ENCODE measurements at places on chromosomes 3 and 15.

DNA sequence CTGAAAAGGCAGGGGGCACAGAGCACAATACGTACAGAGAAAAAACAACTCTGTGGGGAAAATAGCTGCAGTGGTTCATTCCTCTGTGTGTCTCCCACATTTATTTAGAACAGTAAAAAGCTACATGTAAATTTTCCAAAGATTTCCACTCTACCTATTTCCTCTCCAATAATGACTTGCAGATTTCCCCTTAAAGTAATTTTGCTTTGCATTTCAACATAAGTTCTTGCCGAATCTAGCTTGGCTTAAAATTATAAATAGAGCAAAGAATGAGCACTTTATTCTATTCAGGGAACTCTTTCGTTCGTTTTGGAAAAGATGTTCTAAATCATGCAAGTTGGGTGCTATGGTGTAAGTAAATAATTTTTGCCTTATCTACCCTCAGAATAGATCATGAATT is 58.2 kb upstream of the NR2E3 start:
- no peak for DNase-seq

- DNase-seq, result no peak
Observed at GRCh38 chr3:16349986-16350596, 85.1 kb downstream of the OXNAD1 start.

DNA sequence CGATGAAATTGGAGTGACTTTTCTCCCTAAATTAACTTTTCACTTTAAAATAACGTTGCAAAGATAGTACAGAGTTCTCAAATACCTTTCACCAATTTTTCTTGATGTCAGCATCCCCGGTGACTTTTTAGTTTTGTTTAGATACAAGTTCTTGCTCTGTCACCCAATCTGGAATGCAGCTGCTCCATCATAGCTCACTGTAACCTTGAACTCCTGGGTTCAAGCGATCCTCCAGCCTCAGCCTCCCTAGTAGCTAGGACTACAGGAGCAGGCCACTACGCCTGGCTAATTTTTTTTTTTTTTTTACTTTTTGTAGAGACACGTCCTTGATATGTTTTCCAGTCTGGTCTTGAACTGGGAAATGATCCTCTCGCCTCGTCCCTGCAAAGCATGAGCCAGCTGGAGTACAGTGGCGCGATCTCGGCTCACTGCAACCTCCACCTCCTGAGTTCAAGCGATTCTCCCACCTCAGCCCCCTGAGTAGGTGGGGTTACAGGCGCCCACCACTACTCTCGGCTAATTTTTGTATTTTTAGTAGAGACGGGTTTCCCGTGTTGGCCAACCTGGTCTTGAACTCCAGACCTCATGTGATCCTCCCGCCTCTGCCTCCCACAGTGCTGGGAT is 747 bp downstream of the NSUN3 start:
- DNase-seq, result no peak

DNA sequence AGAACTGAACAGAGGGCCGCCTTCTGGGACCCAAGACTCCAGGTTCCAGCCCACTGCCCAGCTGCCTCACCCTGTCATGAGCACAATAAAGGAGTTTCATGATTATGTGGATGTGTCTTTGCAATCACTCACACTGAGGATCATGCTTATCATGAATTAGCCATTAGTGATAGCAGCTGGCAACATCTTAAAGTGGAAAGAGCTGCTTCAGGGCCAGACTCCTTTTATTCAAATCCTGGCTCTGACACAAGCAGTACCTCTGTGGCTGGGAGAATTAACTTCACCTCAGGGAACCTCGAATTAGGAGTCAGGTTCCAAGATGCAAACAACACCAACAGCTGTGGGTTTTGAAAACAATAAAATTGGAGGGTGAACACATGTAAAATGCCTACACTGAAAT is 6.6 kb upstream of the SCAP start:
- DNase-seq, result no peak

DNA sequence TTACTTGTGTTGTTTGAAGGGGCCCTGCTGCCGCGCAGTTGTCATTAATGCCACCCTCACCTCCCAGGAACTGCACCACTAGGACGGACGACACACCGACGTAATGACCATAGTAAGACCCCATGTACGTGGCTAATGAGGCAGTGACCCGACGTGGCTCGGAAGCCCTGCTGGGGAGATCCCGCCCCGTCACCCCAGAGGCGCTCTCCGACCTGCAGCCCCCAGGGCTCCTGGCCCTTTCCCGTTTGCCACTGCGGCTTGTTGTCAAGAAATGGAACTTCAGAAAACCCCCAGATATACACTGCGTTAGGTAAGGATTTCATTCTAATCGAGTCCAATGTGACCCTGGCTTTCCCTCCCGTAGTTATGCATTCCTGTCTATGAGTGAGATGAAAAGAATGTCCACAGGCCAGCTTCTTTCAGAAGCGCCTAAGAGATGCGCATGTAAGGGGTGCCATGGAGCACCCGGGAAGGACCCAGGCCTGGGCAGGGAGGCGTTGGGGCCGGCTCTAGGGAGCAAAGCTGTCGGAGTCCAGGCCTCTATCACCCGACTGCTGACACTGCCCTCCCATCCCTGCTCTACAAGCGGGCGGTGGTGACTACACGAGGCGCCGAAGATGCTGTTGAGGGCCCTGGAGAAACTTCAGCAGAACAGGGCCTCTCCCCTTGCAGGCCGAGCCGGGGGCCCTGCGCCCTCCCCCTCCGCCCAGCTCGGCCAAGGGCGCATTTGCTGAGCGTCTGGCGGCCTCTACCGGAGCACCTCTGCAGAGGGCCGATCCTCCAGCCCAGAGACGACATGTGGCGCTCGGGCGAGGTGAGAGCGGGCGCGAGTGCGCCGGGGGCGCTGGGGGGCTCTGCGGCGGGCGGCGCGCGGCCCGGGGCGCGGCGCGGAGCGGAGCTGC is at the start of gene GABRA5:
TSS of gene GABRA5 (plus strand) at position 765 of the 902 bp plus-strand sequence. CDS start 2,187 bp downstream, outside the sequence.
- no peak for DNase-seq

DNA sequence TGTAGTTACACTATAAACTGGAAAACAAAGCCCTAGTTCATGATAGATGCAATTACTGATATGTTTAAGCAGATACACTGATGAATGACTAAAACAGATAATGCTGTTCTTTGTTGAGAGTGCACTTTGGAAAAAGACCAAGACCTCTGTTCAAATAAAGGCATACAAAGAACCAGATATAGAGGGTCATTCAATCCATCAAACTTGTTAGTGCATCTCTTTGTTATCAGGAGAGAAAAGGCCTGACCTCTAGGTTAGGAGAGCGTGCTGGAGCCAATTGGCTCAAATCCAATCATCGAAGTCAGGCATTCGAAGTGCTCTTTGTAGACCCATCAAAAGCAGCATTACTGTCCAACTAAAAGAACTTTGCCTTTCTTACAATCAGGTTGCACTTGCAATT is 124.2 kb downstream of the TFG start:
- no peak for DNase-seq

- DNase-seq, result no peak
Observed at GRCh38 chr3:128575777-128576176, 74.8 kb downstream of the RPN1 start.

DNA sequence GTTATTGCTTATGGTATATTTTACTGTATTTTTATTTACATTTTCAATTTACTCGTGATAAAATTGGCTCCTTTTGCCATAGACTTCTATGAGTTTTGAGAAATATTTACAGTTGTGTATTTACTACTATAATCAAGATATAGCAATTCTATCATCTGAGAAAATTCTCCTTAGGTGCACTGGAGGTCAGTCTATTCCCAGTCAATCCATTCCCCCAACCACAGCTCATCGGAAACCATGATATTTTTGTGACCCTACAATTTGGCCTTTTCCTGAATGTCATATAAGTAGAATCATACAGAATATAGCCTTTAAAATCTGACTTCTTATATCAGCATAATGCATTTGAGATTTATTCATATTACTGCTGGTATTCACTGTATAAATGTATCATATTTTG is 114.7 kb upstream of the LRTM1 start:
- no peak for DNase-seq

GRCh38 chr3:111715911-111716523 is 120.9 kb upstream of the ZBED2 start:
- no peak for DNase-seq

GRCh38 chr3:69354948-69355347 is 30.9 kb downstream of the FRMD4B start:
- DNase-seq, result no peak

- no peak for DNase-seq
Observed at GRCh38 chr3:99909714-99910495, 92.2 kb downstream of the CMSS1 start.

- no peak for DNase-seq
Observed at GRCh38 chr15:77096541-77096940, 25.6 kb upstream of the TSPAN3 start.

DNA sequence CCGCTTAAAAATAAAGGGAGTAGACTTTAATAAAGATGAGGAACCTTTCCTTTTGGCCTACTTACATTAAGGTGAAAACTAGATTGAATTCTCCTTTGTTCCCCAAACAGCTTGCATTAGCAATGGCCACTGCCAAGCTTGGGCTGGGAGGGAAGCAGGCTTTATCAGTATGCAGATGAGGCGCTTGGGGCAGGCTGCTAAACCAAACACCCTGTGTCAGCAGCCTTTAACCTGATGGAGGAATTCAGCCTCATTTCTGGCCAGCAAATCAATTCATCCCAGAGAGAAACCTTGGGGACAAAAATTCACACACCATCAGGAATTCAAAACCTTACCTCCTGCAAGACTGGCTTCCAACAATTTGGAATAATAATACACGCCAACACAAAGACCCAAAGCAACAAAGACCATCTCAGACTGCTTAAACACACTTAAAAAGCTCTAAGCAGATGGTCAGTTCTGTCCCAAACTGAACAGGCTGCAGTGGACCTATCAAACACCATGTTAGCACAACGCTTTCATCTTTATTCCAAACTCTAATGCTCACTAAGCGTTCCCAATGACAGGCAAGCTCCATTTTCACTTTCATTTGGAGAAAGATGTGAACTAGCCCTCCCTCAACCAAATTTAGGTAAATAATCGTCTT is 255.1 kb upstream of the CMC1 start:
- DNase-seq, result no peak

DNA sequence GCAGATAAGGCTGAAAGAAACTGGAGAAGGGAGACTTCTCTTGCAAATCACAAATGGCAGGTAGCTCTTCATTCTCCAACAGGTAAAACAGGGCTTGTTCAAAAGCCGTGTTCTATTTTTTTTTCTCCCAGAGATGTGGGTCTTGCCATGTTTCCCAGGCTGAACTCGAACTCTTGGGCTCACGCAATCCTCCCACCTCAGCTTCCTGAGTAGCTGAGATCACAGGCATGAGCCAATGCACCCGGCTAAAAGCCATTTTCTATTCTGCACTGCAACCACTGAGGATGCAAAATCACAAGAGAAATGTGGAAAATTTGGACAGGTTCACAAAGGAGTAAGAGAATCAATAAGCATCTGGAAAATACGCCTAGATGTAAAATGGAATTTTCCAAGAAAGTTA is 19.5 kb downstream of the EIF4E3 start:
- DNase-seq, result no peak

- no peak for DNase-seq
Observed at GRCh38 chr15:95559875-95560394, 770.6 kb upstream of the NR2F2 start.

- DNase-seq, result no peak
Observed at GRCh38 chr3:79200456-79200855, 567.3 kb downstream of the ROBO1 start.

GRCh38 chr3:184459355-184459754 is 79.5 kb downstream of the CHRD start:
- no peak for DNase-seq

DNA sequence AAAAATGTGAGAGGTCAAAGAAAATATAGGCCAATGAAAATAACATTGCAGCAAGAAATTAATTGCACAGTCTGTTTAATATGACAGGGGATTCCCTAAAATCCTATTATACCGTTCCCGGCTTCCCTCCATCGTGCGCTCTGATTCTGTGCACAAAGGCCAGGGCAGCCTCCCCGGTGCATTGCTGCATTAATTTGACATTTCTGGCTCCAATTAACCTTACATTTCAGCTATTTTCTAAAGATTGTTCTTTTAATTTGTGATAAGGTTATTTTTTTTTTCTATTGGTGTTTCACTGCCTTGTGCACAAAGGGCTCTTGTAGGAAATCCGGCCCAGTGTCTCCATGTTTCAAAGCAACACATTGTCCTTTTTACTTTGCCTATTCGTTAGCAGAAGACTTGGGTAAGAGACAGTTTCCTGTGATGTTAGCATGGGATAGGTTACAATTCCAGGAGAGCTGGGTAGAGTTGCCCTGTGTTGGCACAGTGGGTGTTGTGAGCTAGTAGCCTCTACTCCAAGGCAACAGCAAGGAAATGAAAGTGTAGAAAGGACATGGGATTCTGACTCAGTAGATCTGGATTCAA is 257.3 kb upstream of the IGF1R start:
- no peak for DNase-seq

DNA sequence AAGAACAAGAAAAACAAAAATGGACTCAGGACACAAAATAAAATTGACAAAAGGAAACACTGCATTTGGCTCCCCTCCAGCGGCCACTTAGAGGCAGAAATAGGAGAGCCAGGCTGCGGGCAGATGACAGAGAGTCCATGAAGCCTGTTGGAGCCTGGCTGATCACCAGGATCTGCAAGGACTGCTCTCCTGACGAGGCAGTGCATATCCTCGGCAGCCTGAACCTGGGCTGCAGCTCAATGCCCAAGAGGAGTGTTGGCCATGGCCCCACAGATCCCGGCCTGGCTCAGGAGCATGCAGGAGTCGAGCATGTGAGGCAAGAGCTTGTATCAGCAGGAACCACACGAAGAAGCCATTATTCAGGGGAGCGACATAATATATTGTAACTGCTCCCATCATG is 199.8 kb downstream of the STT3B start:
- DNase-seq, result no peak

GRCh38 chr15:36959746-36960145 is 140.6 kb downstream of the MEIS2 start:
- no peak for DNase-seq

DNA sequence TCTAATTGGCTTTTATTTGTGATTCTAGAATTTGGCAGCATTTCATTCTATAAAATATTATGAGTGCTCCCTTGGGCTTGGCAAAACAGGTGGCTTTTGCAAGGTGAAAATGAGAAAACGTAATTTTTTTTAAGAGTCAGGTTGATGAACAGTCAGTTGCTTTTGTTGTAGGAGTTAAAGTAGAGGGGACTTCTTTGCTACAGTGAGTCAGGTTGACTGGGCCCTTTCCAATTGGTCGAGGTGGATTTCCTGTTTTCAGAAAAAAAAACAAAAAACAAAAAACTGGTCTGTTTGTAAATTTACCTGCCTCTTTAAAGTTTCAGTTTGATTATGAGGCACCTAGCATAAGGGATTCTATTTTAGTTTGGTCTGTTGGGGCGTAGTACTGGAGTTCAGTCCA is 1469.4 kb upstream of the GBE1 start:
- no peak for DNase-seq

GRCh38 chr3:65561617-65562016 is 477.1 kb downstream of the MAGI1 start:
- no peak for DNase-seq

GRCh38 chr3:95607926-95608325 is 1206.5 kb upstream of the EPHA6 start:
- DNase-seq, result no peak

GRCh38 chr15:61137105-61137792 is 91.9 kb downstream of the RORA start:
- DNase-seq, result no peak

- no peak for DNase-seq
Observed at GRCh38 chr3:42887084-42887483, 11.4 kb upstream of the CYP8B1 start.

- no peak for DNase-seq
Observed at GRCh38 chr15:57751177-57751800, 44.8 kb downstream of the POLR2M start.

- DNase-seq, result no peak
Observed at GRCh38 chr3:72574144-72574543, 274.1 kb downstream of the SHQ1 start.
